Psoas muscle (tissue), 8 donors: ENCODE measurements at places on chromosomes 1 and 21. TPM values are rescaled to one million over a fixed set of nuclear protein-coding genes. Genes with fewer than 3 reads are reported as not detected.

GRCh38 chr1:17181781-17182464, 23.0 kb upstream of the PADI1 start:
- DNase-seq: no peak

GRCh38 chr1:203569490-203570318, 56.9 kb upstream of the ATP2B4 start:
- no peak for DNase-seq

DNA sequence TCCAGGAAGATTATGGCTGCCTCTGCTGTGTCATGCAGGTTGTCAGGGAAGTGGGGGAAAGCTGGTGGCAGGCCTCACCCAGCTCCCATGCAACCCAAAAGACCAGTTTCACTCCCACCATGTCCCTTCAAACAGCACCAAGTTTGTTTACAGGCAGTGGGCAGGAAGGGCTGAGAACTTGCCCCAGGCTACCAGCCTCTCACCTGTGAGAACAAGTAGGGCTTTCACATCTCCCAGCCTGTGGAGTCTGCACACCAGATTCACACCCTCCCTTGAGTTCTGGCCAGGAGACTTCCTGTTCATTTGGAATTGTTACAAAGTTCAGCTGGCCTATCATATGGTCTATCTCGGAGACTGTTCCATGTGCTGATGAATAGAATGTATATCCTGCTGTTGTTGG, 27.8 kb downstream of the RPAP2 start:
- no peak for DNase-seq

DNA sequence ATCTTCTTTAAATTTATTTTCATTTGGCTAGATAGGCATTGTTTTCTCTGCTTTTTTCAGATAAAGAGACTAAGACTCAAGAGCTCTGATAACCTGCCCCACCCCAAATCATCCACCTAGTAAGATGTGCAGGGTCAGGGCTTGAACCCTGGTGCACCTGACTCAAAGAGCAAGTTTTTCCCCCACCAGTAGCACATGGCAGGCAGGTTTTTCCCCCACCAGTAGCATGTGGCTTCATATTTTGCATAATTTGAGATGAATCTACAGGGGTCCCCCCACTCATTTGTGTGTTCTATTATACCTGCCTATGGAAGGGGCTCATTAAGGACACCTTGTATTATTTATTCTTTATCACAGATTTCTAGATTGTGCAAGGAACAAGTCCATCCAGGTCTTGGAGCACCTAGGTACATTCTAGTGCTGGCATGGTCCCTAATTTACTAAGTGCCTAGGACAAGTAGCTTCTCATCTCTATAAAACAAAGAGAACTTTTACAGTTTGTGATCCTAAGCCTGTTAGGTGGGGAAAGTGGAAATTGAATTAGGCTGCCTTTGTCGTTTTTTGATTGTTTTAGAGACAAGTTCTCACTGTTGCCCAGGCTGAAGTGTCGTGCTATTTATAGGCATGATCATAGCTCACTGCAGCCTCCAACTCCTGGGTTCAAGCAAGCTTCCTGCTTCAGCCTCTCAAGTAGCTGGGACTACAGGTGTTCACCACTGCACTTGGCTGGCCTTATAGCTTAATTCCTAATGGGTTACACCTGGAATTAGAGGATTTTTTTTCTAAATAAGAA, 13.2 kb upstream of the CTSE start:
- DNase-seq: no peak

- no peak for DNase-seq
These were observed 64.9 kb upstream of the F3 start for GRCh38 chr1:94606471-94606870.

DNA sequence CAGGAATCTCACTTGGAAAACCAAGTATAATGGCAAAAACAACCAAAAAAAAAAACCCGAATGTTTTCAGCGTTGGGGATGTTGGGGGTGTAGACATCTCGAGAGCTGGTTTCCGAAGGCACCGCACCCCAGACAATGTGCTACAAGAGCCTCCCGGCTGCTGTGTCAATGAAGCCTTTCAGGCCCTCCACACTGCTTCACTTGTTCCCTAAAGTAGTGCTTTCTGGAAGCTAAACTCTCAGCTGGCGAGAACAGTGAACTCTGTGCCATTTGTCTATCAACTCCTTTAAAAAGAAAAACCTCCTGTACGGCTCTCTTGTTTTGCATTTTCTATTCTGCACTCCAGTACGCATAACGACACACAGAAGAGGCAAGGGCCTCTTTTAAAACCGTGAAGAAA, 32.5 kb downstream of the PLEKHO1 start:
- no peak for DNase-seq

- DNase-seq: no peak
These were observed 92.6 kb upstream of the MAGI3 start for GRCh38 chr1:113297749-113298148.

DNA sequence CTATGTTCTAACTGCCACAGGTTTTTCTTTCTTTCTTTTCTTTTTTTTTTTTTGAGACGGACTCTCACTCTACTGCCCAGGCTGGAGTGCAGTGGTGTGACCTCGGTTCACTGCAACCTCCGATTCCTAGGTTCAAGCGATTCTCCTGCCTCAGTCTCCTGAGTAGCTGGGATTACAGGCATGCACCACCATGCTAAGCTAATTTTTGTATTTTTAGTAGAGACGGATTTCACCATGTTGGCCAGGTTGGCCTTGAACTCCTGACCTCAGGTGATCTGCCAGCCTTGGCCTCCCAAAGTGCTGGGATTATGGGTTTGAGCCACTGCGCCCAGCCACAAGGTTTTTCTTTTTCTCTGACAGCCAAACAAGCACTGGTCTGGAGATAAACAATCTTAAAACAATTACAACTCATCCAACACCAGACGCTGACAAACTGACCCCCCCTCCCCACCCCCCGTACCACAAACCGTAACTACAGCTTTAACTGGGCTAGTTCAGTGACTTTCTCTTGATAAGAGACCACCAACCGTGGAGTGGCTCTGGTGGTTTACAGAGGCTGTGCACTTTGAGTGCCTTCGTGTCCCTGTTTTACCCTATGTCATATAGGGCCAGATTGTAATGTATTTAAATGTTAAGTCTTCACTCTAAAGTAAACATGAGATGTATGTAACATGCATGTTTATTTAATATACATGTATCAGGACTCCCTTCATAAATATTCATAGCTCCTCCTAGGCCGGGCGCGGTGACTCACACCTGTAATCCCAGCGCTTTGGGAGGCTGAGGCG, 19.5 kb upstream of the PUM1 start:
- DNase-seq: no peak

- DNase-seq: no peak
These were observed 9.5 kb upstream of the ID3 start for GRCh38 chr1:23568608-23569383.

DNA sequence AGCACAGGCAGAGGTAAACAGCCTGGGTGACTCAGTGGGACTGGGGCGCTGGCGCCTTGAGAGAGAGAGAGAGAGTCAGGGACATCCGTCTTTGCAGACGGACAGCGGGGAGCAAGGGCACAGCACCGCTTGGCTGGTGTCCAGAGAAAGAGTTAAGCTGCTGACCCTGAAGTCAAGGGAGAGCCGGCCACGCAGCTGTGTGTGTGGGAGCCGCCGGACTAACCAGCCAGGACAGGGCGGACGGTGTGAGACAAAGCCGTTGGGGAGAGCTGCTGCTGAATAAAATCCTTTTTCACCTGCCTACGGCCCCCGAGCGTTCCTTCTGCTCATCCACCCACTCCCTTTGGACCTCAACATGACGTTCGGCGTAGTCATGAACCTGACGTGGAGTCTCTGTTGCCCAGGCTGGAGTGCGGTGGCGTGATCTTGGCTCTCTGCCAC, 14.5 kb downstream of the CFAP74 start:
- no peak for DNase-seq

DNA sequence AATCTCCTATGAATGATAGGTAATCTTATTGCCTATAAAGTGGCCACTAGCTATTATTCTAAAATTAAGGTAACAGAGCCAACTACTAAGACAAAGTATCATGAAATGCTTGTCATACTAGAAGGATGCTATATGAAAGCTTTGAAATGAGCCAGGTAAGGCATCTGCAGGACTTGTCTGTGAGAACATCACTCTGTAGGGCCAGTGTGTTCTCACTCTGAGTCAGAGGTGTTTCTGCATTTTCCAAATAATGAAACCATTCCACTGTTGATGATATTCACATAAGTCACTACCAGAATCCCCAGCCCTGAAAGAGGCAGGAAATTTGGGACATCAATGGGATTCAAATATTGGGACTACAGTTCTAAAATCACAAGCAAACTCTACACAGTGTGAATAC, 25.8 kb upstream of the GBP5 start:
- DNase-seq: no peak

- peak; percentile 39 for DNase-seq
These were observed 134.2 kb downstream of the PGBD5 start for GRCh38 chr1:230291731-230292620.

- DNase-seq: no peak
These were observed 108.1 kb upstream of the IVNS1ABP start for GRCh38 chr1:185425163-185425562.

GRCh38 chr1:42466030-42466429, 2.9 kb downstream of the CCDC30 start:
- no peak for DNase-seq

GRCh38 chr1:51839094-51839493, 39.4 kb downstream of the NRDC start:
- DNase-seq: no peak

The GPR153 gene
- polyA plus RNA-seq: 1.6 TPM

The CD1B gene
- polyA plus RNA-seq: not detected

The ST3GAL3 gene
- polyA plus RNA-seq: 49.0 TPM

The EVI5 gene
- polyA plus RNA-seq: 3.9 TPM

The FBXO42 gene
- polyA plus RNA-seq: 7.4 TPM

The PODN gene
- polyA plus RNA-seq: 5.6 TPM

The SPOCD1 gene
- 2.5 TPM for polyA plus RNA-seq

The LCE6A gene
- not detected for polyA plus RNA-seq

The MATN1 gene
- polyA plus RNA-seq: 0.07 TPM
